Right renal pelvis (tissue), 4 donors: ENCODE measurements at places on chromosomes 4 and X. TPM values are rescaled to one million over a fixed set of nuclear protein-coding genes. Genes with fewer than 3 reads are reported as not detected.

Gene HERC5
- 5.6 TPM for polyA plus RNA-seq

GRCh38 chr4:166386491-166387360, 513.7 kb downstream of the TLL1 start:
- no peak for DNase-seq

- DNase-seq, result peak; percentile 60
These were observed at the start of gene FAM47E for GRCh38 chr4:76251441-76252270. TSS of gene FAM47E (plus strand) at chr4:76251721. CDS start at chr4:76251747, 26 bp downstream.

GRCh38 chr4:88396681-88397080, 18.0 kb downstream of the HERC6 start:
- DNase-seq, result no peak

- no peak for DNase-seq
These were observed 288.1 kb downstream of the EVC2 start for GRCh38 chr4:5420266-5420665.

DNA sequence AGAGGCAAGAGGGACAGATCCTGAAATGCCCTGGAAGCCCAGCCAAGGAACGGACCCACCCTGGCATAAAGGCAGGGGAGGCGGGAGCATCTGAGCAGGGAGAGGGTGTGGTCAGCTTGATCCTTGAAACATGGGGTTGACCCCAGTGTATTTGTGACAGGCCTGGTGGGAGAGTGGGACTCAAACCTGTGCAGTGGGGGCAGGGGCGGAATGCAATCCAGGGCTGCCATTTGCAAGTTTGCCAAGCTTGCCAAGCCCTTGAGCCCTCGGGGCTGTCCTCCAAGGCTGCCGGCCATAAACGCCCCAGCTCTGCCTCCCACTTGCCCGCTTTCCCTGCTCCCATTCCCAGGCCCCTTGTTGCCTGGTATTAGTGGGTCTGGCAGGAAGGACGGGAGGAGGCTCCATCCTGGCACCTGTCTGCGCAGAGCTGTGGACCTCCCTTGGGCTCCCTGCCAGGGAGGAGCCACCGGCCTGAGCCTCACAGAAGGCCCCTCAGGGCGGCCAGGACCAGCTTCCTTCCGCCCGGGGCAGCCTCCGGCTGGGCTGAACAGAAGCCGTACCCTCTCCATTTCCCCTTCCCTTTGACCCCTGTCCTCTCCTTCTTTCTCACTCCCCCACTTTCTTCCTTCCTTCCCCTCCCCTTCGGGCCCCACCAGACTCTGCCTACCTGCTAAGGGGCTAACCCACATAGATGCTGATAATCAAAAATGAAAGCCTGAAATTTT, 661 bp downstream of the S100P start:
- DNase-seq, result no peak

Gene CNKSR2
- polyA plus RNA-seq, result 1.5 TPM

- DNase-seq, result no peak
These were observed 210.4 kb downstream of the MID1IP1 start for GRCh38 chrX:39011454-39012221.

- DNase-seq, result peak; percentile 52
These were observed 58.0 kb upstream of the KLF3 start for GRCh38 chr4:38605753-38606586.

GRCh38 chr4:110487873-110488272, 11.9 kb downstream of the ENPEP start:
- DNase-seq, result no peak

Gene XAGE2
- not detected for polyA plus RNA-seq

Gene SH3TC1
- polyA plus RNA-seq, result 24.1 TPM

DNA sequence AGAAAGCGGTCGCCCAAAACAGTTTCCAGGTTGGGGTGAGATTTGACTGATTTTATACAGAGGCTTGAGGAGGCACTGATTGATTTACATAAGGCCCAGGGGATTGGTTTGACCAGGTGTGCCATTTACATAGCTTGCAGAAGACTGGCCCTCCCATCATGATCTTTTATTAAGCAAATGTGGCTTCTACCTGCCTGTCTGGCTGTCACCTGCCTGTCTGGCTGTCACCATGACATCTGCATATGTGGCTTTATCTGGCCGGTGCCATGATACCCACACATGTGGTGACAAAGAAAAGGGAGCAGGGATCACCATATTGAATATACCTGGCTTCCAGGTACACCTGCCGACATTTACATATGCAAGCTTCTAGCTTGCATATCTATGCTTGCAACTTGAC, 17.0 kb upstream of the CDS1 start:
- no peak for DNase-seq

GRCh38 chr4:173538909-173539445, 8.9 kb upstream of the HAND2 start:
- no peak for DNase-seq

Gene RAI2
- 15.1 TPM for polyA plus RNA-seq

Gene NPY5R
- 6.4 TPM for polyA plus RNA-seq

DNA sequence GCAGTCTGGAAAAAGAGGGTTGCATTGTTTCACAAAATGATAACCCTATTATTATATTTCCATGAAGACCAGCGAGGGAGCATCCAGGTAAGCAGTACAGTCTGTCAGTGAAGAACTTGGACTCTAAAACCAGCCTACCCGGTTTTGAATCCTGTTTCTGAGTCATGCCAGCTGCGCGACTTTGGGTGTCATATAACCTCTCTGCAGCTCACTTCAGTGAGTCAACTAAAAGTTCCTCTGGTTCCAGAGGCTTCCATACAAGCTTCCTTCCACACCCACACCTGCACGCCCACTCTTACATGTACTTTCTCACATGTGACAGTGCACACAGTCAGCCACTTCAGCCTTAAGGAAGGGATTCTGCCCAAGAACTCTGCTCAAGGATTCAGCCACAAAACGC, 49.8 kb upstream of the PRPS2 start:
- DNase-seq, result no peak

DNA sequence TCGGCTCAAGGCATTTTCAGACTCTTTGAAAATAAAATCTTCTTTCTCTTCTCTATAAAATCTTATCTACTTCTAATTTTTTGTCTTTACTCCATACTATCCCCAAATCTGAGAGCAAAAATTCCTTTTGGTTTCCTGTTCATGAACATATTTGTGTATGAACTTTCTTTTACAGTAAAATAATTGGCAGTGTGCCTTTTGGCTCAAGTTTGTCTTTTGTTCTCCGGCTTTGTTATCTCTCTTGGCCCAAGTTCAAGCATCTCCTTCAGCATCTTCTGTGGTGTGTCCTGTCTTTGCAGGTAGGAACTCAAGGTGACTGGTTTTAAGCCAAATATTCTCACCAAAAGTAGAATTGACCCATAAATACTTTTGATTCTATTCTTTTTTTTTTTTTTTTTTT, 276.6 kb upstream of the FAT1 start:
- no peak for DNase-seq

- DNase-seq, result peak; percentile 38
These were observed 25.7 kb upstream of the MND1 start for GRCh38 chr4:153318696-153319320.

DNA sequence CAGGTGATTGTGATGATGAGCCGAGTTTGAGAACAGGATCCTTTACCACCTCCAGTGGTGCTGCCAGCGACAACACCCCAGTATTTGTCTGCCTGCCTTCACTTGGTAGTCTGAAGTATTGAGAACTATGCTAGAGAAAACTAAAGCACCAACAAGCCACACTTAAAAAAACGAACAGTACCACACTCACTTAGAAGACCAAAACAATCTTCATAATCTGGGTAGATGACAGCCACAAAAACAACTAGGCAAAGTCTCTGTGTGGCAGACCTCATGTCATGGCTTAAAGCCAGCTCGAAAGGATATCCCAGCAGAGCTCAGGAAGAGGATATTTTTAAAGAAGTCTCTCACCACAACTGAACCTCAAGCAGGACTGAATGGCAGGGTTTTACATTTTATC, 236.0 kb downstream of the GPC3 start:
- no peak for DNase-seq

- no peak for DNase-seq
These were observed 112.1 kb upstream of the GPC4 start for GRCh38 chrX:133527415-133527814.

- no peak for DNase-seq
These were observed 31.6 kb downstream of the KANTR start for GRCh38 chrX:53125506-53125905.

Gene FHDC1
- 5.3 TPM for polyA plus RNA-seq

- peak; percentile 12 for DNase-seq
These were observed 536 bp downstream of the SH3BGRL start for GRCh38 chrX:81202456-81202819.

Gene CT47A1
- not detected for polyA plus RNA-seq

GRCh38 chr4:71593311-71593710, 190.6 kb downstream of the GC start:
- DNase-seq, result no peak

- DNase-seq, result no peak
These were observed 104.4 kb downstream of the EFHC2 start for GRCh38 chrX:44239036-44239435.
